CD14-positive monocyte (primary cell): ENCODE measurements at places on chromosomes 1 and 21.

DNA sequence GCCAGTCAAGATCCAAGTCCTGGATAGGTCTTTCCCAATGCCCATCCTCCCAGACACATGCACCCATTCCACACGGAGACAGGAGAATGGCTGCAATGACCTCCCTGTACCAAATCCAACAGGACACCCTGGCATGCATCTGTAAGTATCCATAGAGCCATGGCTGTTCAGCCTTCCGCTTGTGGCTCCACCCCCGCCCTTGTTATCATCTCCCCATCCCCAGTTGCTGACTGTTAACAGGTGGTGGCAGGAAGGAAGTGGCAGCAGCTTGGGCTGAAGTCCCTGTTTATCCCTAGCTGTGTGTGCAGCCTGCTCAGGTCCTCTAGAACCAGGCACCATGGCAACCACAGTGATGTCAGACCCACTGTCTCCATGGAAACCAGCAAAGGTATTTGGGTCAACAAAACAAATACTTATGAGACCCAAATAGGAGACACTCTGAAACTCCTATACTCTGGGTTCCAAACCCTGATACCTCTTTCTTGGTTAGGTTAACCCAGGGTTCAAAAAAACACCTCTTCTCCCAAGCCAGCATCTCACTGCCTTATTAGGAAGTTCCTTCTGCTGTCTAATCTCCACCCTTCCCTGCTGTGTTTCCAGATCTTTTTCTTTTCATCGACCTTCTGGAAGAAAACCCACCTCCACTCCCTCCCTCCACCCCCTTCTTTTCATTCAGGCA is 721 bp downstream of the PBXIP1 start:
- peak; percentile 64 for DNase-seq

DNA sequence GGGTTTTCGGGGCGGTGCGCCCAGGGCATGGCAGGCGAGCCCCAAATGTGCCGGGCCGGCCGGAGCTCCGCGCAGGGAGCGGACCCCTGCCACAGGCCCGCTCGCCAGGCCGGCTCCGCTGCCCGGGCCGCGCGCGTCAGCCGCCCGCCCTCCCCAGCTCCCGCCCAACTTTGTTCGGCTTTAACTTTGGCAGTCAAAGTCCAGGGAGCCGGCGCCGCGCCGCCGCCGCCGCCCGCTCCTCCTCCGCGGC is 488 bp downstream of the SLC35D1 start:
- no peak for DNase-seq

DNA sequence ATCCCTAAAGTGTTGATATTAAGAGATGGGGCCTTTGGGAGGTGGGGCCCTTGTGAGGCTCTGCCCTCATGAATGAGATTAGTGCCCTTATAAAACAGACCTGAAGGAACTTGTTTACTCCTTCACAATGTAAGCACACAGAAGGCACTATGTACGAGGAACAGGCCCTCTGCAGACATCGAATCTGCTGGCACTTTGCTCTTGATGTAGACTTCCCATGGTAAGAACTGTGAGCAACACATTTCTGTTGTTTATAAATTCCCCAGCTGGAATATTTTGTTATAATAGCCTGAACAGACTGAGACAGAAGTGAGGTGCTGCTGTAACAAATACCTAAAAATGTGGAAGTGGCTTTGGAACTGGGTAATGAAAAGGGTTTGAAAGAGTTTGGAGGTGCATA is 193.2 kb downstream of the TGFB2 start:
- DNase-seq = no peak

GRCh38 chr1:187384504-187384903 is 555.8 kb downstream of the PLA2G4A start:
- no peak for DNase-seq

DNA sequence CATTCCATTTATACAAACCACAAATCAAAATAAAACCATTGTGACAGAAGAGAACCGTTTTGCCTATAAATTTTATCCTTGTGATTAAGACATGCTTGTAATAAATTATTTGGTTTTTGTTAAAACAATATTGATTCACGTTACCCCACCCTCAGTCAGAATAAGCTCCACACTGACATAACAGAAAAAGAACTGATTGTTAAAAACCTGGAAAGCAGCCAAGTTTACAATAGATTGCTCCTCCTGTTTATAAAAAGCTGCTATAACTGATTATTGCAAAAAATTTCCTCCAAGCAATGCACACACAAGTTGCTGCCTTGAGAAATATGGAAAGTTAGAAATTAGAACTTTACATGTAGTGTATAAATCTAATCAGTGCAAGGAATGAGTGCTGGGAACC is 263.5 kb downstream of the SETD4 start:
- DNase-seq = no peak

DNA sequence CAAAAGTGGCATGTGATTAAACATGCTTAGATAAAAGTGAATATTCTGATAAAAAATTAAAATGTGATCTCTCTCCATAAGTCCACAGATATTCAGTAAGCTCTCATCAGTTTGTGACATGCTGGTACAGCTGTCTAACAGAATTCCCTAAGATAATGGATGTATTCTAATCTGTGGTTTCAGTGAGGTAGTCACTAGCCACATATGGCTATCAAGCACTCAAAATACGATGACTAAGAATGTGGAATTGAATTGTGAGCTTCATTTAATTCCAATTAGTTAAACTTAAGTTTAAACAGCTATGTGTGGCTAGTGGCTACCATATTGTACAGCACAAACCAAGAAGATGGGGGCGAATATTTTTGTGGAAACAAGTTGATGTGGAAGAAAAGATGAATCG is 4.1 kb upstream of the REG4 start:
- no peak for DNase-seq

DNA sequence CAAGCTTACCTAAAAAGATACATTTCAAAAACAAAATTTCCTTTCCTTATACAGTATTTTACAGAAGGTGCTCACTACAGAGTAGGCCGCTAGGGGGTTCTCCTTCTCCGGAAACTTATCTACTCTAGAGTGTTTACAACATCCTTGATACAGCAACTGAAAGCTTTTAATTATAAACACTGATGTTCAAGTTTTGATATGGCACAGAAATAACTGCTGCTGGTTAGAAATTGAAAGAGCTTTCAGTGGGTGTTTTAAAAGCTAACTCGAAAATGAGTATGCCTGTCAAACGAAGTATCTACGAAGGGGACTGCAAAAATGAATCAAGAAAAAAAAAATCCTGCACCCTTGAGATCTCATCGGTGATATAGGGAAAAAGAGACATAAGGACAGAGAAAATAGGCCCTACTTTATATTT is 1.0 kb downstream of the YOD1 start:
- DNase-seq = peak; percentile 51

GRCh38 chr1:98103617-98104285 is 182.9 kb upstream of the DPYD start:
- DNase-seq = no peak

DNA sequence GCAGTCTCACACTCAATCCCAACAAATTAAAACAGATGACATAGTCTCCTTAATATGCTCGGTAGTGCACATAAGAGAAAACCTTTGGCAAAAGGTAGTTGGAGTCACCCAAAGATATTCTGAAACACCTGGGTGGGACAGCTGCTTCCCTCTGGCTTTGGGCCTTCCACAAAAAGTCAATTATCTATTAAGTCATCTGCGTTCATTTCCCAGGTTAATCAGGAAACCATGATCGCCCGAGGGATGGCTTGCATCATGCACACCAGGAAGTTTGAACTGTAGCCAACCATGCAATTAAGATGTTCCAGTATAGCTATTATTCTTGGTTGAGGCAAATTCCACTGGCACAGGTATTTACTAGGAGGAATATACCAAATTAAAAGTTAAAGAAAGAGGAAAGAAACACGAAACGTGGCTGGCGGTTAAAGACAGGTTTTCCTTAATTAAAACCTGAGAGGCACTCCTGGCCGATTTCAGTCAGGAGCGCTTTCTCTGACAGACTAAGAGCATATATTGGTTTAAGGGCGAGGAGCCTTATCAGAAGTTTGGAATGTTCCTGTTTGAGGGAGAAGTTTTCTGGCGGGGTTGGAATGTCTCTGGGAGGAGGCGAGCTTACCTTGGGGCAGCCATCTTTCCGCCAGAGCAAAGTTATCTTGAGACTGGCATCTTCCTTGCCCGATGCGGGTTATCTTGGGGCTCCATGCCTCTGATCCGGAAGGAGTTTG is 19.9 kb downstream of the CLDN17 start:
- DNase-seq = no peak

DNA sequence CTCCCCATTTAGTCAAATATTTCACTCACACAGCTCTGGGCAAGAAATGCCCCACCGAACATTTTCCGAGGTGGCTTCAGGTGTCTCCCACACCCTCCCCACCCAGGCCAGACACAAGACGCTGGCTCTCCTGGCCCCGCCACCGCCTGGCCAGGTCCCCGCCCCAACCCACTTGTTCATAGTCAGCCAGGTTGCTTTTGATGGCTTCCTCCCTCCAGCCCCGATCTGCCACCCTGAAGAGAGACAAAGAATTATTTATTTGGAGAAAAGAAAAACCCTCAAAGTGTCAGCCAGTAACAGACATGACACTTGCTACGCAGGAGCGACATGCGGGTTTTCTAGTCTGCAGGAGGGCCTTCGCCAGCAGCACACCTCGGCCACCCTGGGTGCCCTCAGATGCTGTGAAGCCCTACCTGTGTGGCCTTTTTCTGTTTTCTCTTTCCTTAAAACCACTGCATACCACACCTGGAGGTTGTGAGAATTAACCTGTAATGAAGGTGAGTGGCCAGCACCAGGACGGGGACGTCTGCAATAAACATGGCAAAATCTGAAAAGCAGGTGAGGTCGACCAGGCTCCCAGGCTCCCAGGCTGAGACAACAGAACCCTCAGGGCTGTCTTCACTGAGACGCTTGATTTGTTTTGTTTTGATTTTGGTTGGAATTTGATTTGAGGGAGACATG is 27.2 kb downstream of the SSBP3 start:
- no peak for DNase-seq

DNA sequence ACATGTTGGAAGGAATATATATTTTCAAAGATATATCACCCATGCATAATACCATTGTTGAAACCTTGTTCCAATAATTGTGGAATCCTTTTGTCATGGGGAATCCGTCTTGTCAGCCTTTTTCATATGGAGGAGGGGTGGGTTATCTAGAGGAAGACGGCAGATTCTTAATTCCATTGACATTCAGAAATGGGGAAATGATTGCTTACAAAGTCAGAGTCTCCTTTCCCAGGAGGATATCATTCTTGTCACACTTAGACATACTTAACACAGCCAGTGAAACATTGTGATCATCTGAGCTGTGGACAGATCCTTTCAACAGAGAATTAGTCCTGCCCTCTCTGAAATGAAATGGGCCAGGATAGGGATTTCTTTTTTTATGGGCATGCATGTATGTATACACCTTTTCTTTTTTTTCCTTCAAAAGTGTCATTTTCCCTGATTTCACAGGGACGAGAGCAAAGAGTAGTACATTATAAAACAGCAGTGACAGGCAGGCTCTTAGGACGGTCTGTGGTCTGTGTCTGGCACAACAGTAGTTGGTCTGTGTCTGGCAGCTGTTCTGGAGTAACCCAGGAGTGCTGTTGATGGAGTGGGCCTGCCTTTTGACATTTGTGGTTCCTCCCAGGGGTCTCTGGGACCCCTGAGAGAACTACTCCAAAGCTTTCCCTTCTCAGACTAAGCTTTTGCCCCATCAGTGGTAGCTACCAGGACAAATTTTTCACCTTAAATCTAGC is 50.1 kb downstream of the VPS13D start:
- no peak for DNase-seq

GRCh38 chr1:228500143-228500734 is 13.1 kb downstream of the RNF187 start:
- DNase-seq = peak; percentile 21

GRCh38 chr1:7893529-7894180 is 40.8 kb upstream of the UTS2 start:
- DNase-seq = no peak

DNA sequence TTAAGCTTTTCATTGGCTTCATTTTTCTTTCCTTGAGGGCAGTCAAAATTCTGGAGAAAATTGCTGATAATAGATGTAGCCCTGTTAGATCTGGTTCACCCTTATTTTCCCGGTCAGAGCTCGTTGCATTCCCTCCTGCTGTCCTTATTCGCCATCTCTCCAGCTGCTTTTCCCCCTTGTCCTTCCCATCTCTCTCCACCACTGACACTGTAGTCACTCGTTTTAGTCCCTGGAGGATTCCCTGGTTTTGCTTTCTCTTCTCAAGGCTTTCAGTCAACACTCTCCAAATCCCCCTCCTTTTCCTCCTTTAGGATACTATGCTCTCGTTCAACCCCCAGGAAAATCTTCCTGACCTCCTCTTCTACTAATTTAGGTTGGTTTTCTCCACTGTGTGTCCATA is 83.1 kb downstream of the C21orf91 start:
- DNase-seq = no peak

DNA sequence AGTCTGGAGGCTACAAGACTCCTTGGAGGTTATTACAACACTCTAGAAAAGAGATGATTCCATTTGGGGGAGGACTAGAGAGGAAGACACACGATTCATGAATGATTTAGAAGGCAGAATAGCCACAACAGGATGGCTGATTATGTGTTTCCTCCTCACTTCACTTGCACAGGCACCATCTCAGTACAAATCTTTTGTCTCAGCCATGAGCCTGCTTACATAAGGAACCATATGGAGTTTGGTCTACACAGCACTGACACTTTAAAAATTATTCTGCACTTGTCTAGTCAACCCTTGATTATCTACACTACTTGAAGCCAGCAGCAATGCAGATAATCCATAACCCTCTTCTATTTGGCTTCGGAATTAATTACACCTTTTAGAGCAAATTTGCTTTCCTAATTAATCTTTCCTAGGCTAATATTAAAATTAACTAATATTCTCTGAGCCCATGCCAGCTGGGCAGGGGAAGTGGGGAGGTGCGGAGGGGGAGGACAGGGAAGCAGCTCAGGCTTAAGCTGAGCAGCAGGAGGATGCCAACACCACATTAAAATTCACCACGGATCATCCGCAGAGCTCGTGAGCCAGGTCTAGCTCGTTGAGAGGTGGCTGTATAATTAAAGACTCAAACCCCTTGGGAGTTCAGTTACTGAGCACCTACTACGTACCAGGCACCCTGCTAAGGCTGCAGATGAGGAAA is 3.2 kb upstream of the LEMD1 start:
- no peak for DNase-seq

GRCh38 chr1:47688461-47689296 is 250.8 kb downstream of the FOXD2 start:
- no peak for DNase-seq

DNA sequence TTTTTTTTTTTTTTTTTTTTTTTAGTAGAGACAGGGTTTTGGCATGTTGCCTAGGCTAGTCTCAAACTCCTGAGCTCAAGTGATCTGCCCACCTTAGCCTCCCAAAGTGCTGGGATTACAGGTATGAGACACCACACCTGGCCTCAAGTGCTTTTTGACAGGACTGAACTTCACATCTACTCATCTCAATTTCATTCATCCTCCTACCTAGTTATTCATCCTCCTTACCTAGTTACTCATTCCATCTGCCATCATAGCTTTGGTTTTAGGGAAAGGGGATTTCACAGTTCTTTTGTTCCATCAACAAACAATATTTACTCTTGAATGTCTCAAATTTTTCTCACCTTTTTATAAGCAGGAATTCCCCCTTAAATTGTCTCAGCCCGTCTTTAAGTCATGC is 38.6 kb upstream of the RALGPS2 start:
- no peak for DNase-seq

DNA sequence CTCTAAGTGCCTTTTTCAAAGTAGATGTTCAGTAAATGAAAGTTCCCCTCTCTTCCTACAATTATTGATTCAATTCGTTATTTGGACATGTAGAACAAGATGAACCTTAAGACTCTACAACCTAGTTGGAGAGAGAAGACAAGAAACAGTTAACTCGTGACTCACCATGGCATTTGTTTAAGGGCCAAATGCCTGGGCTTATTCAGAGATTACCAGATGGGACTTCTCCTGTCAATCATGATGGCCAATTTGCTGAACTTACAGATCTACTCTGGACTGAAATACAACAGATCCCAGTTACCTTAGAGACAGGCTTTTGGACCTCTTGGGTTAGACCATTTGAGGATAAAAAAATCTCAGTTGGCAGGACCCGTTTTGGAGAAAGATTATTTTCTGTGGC is 93.5 kb downstream of the C1orf94 start:
- no peak for DNase-seq
